T-helper 2 cell (primary cell): ENCODE measurements at places on chromosomes 2 and 18.

GRCh38 chr2:138428710-138429440 is 72.7 kb upstream of the SPOPL start:
- DNase-seq: no peak

DNA sequence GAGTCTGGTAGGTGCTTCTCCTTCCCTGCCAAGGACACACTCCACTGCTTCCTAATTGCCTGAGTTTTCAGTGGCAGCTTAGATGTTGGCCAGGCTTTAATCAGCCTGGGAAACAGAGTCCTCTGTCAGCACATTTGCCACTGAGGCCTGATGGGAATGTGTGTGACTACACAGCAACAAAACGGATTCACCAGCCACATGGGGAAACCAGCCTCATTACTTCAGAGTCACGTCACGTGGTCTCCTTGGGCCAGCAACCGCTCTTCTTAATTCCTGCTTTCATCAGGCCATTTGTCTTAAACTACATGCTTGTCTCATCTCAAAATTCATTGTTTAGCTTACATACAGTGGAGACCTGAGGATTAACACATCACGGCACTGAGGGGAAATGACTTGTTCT is 93.9 kb upstream of the LTBP1 start:
- DNase-seq: no peak

- no peak for DNase-seq
Measured at GRCh38 chr2:218019411-218020060, 16.7 kb upstream of the TNS1 start.

GRCh38 chr2:216235896-216236295 is 126.7 kb downstream of the XRCC5 start:
- no peak for DNase-seq

- DNase-seq: no peak
Measured at GRCh38 chr2:205752924-205753323, 70.6 kb downstream of the NRP2 start.

GRCh38 chr2:111168528-111169239 is 48.0 kb downstream of the BCL2L11 start:
- DNase-seq: no peak

- DNase-seq: no peak
Measured at GRCh38 chr2:168037778-168038177, 209.6 kb downstream of the STK39 start.

- no peak for DNase-seq
Measured at GRCh38 chr2:88345842-88346241, 106.7 kb downstream of the FOXI3 start.

- DNase-seq: no peak
Measured at GRCh38 chr2:111904726-111905474, 6.5 kb downstream of the MERTK start.

DNA sequence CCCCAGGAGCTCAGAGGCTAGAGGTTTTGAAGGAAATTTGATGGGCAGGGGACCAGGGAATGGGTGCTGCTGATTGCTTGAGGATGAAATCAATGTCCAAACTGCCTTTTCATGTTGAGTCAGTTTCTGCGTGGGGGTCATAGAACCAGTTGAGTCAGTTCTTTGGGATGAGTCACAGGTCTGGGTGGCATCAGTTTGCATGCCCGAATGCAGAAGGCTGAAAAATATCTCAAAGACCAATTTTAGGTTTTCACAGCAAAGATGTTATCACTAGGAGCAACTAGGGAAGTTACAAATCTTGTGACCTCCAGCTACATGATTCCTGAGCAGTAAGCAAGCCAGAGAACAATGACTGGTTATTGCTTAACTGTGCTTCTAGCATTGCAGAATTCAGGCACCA is 1135.1 kb upstream of the CRIM1 start:
- DNase-seq: no peak

GRCh38 chr2:198077477-198077876 is 273.1 kb downstream of the PLCL1 start:
- no peak for DNase-seq

GRCh38 chr18:22324191-22325131 is 93.3 kb downstream of the CTAGE1 start:
- no peak for DNase-seq

DNA sequence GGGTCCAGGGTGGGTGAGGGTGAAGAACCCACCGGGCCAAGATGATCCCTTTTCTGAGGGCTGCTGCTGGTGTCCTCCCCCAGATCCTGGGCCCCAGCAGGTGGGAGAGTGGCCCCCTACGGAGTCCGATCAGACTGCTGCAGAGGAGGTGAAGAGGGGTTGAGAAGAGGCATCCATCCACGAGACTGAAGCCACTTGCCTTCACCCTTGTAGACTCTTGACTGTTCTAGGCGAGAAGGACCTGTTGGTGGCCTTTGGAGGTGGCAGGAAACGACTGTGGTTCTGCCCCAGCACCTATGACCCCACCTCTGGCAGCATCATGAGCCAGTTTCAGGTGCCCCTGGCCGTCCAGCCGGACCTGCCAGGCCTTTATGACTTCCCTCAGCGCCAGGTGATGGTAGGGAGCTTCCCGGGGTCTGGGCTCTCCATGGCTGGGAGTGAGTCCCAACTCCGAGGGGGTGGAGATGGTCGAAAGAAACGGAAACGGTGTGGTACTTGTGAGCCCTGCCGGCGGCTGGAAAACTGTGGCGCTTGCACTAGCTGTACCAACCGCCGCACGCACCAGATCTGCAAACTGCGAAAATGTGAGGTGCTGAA is 1.5 kb downstream of the TET3 start:
- DNase-seq: no peak

DNA sequence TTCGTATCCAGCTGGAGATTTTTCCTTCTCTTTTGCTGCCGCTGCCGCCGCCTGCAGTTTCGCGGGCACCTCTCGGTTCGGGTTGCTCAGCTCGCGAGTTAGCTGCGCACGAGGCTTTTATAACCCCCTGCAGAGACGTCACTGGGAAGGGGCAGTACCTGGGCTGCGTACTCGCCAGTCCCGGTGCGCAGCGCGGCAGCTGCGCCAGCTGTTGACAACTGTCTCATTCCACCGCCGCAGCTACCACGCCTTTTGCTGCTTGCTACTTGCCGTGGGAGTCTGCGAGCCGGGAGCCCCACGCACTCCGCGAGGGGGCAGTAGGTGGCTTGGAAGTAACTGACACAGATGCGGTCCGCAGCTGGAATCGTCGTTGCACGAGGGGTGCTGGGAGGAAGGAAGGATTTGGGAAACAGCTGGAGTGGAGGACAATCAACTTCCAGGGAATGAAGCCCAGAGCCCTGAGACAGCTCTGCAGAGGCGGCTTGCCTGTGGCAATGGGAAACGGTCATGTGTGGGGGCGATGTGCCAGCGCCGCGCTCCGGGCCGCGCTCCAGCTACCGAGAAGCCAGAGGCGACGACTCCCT is at the start of gene TACR1:
Gene TACR1, minus strand, starts transcription at position 93 of the 584 bp plus-strand sequence. CDS start 586 bp downstream, outside the sequence.
- DNase-seq: no peak

DNA sequence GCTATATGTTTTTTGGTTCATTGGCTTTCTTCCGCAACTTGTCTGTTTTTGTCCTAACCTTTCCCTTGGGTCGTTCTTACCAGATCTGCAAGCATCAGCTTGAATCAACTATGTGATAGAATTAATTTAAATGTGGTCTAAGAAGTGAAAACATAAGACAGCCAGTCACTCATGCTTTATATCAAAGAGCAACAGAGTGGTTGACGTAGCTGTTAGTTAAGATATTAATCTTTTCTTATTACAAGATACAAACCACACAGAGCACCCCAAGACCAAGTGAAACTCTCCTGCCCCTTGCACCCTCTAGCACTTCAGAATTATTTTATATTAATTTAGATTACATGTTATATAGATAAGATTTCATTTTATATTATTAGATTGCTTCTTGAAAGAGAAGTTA is 15.2 kb downstream of the IL18RAP start:
- no peak for DNase-seq

DNA sequence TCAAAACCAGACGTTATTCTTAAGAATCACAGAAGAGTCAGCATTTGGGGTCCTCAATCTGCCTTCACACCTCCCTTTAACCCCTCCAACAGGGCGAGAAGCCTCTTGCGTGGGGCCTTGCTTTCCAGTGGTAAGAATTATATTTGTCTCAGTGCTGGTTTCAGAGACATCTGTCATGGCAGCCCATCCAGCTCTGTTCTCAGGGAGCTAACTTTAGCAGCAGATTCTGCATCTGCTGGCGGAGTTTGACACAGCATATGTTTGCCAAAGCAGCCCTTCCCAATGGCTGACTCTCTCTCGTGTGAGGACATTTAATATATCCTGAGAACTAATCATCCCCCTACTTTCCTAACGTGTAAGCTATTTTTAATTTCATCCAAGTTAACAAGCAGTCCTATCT is 91.5 kb upstream of the BCL11A start:
- no peak for DNase-seq

- no peak for DNase-seq
Measured at GRCh38 chr2:136217996-136218395, 100.0 kb upstream of the CXCR4 start.

- DNase-seq: no peak
Measured at GRCh38 chr2:241458687-241459086, 49.7 kb downstream of the STK25 start.

GRCh38 chr2:2793514-2793913 is 462.4 kb upstream of the MYT1L start:
- no peak for DNase-seq

GRCh38 chr2:155372969-155373368 is 674.5 kb downstream of the KCNJ3 start:
- DNase-seq: no peak

DNA sequence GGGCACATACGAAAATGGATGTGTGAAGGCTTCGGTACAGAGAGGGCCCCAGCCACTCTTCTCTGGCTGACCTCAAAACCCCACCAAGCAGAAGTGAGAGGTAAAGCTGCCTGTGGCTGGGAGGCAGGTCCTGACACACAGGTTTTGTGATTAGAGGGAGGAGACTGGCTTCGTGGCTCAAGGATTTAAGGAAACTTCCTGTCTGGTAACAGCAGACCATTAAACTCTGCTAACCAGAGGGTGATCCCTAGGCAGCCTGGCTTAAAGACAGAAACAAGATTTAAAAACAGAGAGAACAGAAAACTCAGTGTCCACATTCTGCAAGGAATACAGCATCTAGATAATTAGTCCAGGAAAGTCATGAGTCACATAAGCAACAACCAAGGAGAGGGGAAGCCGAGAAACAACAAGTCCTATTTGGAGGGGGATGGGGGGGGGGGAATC is 101.9 kb downstream of the NFATC1 start:
- no peak for DNase-seq

DNA sequence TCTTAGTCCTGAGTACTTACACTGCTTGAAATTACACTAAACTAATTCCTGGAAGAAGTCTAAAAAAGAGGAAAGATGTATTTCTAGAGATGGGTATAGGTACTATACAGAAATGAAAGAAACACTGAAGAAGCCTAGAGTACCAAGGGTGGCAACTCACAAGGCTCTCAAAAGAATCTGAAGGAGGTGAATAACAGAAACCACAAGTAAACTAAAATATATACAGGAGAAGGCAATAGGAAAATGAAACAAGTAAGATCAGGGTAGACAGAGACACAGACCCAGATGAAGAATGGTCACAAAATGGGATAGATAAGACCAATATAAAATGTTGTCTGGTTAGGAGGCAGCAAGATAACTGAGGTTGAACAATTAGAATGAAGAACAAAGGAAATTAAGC is 59.9 kb downstream of the USP37 start:
- no peak for DNase-seq

- DNase-seq: no peak
Measured at GRCh38 chr2:143526498-143526897, 397.3 kb downstream of the ARHGAP15 start.

GRCh38 chr18:6677086-6677485 is 52.4 kb upstream of the ARHGAP28 start:
- no peak for DNase-seq

DNA sequence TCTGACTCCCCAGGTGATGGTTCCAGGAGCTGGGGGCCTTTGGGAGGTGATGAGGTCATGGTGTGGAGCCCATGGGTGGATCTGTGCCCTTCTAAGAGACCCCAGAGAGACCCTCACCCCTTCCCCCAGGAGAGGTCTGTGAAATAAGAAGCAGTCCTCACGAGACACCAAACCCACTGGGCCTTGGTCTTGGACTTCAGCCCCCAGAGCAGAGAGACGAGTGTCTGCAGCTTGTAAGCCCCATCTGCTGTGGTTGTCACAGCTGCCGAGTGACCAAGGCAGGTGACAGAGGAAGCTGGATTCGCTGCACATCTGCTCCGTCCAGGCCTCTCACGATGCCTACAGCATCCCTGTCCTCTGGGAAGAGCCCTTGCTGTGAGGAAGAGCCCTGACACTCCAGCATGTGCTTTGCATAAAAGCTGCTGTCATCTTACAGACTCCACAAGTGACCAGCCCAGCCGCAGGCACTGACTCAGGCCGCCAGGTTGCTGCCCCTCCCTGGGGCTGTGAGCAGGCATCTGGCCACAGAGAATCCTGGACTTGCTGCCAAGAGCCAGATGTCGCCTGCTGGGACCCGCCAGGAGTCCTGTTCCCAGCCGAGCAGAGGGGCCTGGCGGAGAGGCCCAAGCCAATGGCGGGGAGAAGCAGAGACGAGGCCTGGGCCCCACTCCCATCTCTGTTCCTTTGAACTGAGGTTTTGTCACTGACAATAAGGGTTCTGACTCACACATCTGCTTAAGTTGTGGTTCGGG is 150.8 kb downstream of the PXDN start:
- no peak for DNase-seq

- DNase-seq: no peak
Measured at GRCh38 chr2:205323929-205324328, 358.4 kb upstream of the NRP2 start.

DNA sequence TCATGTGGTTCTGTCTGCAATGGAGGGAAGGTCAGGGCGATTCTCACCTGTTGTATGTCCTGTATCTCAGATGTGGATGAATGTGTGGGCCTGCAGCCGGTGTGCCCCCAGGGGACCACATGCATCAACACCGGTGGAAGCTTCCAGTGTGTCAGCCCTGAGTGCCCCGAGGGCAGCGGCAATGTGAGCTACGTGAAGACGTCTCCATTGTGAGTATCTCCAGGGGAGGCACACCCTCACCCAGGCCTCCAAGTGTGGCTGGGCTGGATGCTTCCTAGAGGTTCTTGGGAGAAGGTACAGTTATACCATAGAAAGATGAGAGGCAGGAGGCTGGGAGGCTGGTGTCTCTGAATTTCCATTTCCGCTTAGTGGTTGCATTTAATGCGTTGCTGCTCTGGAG is 46.9 kb downstream of the FBLN7 start:
- no peak for DNase-seq

GRCh38 chr2:136136931-136137330 is 19.0 kb upstream of the CXCR4 start:
- DNase-seq: no peak

GRCh38 chr18:75248426-75249174 is 38.0 kb downstream of the TSHZ1 start:
- no peak for DNase-seq

DNA sequence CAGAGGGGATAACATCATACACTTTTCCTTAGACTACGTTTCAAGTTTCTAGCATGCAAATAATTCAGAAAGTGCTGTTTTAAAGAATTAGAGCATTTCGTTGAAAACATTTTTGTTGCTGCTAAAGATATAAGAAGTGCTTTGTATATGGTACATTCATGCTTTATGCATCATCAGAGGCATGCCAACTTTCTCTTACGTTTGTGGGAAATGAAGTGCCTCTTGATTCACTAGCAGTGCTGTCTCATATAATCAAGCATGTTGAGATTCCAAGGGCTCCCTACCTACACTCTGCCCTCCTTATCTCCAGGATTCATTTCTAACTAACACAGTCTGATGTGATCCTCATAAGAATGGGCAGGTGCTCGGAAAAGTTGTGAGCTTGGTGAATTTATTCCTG is 748.6 kb upstream of the DDX18 start:
- no peak for DNase-seq

- DNase-seq: no peak
Measured at GRCh38 chr18:421247-422155, 79.0 kb downstream of the COLEC12 start.
